HuH-7 (cell line): ENCODE measurements at places on chromosomes 16 and 17.
A peak's percentile ranks its signal among the peaks of the same experiment; 100 is the strongest.

DNA sequence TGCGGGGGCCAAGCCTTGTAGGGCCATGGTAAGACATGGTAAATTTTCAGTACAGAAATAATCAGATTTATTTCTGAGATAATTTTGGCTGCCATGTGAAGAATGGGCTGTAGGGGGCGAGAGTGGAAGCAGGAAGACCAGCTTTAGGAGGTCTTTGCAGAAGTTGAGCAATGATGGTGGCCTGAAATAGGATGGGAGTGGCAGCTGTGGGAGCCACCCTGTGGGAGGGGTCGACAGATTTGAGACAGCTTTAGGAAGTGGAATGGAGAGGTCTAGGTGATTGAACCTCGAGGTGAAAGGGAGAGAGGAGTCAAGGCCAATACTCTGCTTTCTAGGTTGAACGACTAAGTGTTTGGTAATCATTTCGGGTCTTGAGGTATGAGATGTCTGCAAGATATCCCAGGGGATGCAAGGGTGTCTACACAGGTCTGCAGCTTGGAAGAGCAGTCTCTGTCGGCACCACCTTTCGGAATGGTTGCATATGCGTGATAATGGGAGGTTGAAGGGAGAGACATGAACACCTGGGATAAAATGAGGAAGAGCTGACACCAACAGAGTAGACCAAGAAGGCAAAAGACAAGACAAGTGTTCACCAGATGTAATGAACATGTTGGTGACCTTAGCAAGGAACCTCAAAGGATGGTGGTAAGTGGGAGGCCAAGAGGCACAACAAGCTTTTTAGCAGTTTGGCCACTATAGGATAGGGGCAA is 4.2 kb upstream of the ATXN7L3 start:
- peak; percentile 81 for DNase-seq

DNA sequence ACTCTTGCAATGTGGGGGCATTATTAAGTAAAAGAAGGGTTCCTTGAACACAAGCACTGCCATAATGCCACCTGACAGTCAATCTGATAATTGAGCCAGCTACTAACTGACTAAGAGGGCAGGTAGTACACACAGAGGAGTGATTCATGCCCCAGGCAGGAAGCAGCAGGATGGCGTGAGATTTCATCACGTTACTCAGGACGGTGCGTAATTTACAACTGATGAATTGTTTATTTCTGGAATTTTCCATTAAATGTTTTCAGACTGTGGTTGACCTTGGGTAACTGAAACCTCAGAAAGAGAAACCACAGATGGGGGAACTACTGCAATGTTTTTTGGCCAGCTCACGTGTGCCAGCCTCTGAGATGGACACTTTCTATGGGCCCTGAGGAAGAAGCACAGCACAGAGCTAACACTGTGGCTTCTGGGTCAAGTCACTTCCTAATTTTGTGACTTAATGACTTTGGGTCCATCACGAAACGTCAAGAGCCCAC is 46.7 kb downstream of the C17orf67 start:
- no peak for DNase-seq

GRCh38 chr16:53041320-53042051 is 11.2 kb downstream of the CHD9NB start:
- no peak for DNase-seq

DNA sequence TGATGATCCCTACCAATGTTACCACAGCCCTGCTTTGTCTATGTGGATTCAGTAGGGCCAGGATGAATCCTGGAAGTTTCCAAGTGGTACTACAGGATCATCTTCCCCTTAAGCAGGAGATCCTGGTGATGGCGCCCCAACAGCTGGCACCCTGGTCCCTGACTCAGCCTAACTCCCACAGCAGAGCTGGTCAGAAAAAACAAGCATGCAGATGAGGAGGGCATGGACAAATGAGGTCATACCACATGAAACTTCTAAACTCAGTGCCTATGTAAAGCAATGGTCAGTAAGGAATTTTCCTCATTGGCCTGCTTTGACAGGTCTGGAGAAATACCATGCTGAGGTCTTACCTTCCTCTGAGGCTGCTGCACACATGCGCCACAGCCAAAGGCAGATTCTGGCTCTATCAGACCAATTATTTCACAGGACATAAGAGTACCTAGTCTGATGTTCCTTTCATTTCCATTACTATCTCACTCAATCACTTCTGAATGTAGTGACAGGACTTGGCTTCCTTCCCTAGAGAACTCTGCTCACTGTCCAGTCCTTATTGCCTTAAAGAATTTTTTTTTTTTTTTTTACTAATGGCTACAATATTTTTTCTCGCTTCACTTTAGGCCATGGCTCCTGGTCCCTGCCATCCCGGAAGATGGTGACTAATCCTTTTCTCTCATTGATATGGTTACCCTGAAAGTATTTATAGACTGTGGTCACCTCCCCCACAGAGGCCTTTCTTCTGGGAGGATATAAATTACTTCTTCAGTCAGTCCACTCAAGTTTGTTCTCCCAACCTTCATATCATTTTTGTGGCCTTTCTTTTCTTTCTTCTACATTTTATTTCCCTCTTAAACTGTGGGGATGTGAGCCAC is 525.2 kb upstream of the PSMD7 start:
- DNase-seq: no peak

GRCh38 chr17:59827721-59828477 is 64.8 kb downstream of the TUBD1 start:
- no peak for DNase-seq

DNA sequence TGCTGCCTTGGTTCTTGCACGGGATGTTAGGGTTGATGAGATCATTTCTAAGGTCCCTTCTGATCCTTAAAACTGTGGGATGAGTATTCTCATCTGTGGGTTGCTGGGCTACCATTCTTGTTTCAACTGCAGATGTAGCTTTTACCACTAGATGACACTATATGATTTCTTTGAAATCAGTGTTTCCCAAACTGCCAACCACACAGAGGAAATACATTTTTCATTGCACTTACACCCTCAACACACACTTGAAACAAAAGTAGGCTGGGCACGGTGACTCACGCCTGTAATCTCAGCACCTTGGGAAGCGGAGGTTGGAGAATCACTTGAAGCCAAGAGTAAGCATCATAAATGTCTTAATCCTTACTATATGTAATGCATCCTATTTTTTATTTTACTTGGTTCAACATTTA is 15.3 kb downstream of the LCMT1 start:
- no peak for DNase-seq

DNA sequence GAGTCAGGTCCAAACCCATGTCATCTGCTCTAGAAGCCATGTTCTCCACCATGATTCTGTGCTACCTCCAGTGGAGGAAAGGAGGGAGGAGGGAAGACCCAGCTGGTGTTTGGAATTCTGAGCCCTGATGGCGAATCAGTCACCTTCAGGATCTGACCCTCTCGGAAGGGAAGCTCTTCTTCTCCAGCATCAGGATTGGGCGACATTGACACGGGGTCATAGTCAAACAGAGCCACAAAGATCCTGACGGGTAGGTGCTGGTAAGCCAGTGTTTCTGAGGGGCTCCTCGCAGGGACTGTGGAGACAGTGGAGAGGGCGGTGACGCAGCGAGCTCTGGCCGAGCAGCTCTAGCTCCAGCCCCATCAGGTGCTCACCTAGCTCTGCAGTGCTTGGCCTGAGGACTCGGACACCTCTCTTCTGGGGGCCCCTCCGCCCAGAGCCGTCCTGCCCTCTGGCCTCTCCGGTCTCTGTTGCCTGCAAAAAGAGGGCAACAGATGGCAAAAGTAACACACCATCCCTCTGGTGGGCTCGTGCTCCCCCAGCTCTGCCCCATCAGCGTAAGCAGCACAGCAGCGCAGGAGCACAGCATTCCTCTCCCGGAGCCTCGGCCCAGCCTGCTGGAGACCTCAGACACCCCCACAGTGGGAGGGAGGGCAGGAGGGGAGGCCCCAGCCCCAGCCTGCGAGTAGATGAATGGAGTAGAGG is 21.0 kb downstream of the TSPOAP1 start:
- no peak for DNase-seq

DNA sequence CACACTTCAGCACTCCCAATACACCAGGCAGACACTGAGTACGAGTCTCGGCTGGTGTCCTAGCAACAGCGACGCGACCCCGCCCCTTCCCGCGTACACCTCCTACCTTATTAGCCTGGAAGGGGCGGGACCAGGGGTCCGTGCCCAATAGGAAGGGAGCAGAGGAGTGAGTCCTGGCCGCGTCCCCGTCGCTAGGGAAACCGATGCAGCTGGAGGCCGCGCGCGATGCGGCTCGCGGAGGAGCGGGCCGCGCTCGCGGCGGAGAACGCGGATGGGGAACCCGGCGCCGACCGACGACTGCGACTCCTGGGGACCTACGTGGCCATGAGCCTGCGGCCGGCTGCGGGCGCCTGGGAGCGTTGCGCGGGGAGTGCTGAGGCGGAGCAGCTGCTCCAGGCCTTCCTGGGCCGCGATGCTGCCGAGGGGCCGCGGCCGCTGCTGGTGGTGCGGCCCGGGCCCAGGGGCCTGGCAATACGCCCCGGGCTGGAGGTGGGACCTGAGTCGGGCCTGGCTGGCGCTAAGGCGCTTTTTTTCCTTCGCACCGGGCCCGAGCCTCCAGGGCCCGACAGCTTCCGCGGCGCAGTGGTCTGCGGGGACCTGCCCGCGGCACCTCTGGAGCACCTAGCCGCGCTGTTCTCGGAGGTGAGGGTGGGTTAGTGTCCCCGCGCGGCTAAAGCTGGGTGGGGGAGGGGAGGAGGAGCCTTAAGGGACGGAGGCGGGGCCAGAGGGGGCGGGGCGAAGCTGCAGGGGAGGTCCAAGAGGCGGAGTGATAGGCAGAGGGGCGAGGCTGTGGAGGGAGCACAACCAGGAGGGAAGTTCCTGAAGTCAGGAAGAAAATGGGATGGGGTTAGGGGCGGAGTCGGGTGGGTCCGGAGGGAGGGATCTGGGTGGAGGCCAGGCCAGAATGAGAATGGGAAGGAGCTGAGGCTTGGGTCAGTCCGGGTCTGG is at the start of gene DNAH9:
TSS of gene DNAH9 (plus strand) at position 197 of the 948 bp plus-strand sequence. CDS start at position 226, 29 bp downstream.
- peak; percentile 18 for DNase-seq

- DNase-seq: no peak
Observed at GRCh38 chr17:50317121-50317520, 28.8 kb upstream of the XYLT2 start.

DNA sequence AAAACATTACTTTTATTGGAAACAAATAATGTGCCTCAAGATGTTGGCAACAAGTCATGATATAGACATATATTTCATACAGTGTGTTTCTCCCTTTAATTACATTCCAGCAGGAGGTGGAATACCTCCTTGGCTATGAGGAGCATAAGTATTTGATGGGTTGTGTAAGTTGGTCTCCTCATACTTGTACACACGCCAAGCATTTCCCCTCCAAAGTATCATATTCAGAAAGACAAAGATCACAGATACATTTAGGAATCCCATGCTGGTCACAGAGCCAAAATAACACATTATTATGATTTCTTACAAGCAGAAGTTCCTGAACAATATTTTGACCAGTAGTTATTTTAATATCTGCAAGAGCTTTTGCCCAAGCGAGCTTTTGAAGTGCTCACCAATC is 57.8 kb downstream of the WSB1 start:
- no peak for DNase-seq

- no peak for DNase-seq
Observed at GRCh38 chr16:4314532-4315185, 1.2 kb upstream of the GLIS2 start.

DNA sequence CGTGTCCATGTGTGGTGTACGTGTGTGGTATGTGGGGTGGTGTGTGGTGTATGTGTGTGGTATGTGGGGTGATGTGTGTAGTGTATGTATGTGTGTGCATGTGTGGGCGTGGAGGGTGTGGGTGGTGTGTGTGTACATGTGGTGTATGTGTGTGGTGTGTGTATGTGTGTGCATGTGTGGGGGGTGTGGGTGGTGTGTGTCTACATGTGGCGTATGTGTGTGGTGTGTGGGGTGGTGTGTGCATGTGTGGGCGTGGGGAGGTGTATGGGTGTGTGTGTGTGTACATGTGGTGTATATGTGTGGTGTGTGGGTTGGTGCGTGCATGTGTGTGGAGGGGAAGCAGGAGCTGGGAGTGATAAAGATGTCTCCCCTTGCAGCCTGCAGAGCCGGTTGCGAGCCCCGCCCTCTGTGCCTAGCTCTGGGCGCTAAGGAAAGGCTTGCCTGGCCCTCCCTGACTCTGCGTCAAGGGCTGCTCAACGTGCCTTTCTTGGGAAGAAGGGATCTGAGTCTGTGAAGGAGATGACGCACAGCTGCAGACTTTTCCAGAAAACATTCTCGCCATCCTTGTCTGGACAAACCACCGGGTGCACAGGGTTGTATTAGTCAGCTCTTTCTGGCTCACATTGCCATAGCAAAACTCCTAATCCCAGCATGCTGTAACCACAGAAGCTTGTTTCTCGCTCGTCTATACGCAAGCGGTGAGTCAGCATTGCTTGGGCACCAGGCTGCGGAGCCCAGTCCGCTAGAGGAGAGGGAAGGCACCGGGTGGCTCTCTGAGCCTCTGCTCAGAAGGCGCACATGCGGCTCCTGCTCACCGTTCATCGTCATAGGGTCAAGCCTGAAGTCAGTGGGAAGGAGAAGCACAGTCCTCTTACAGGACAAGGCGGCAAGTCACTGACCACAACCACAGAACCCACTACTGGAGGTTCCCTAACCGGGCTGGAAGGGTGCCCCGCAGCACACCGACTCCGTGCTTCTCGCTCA is 2.0 kb upstream of the CD300H start:
- no peak for DNase-seq

GRCh38 chr17:68011199-68011665 is 15.0 kb upstream of the C17orf58 start:
- DNase-seq: peak; percentile 69

GRCh38 chr17:37844158-37844976 is 79.8 kb upstream of the TBC1D3K start:
- DNase-seq: peak; percentile 81

- no peak for DNase-seq
Observed at GRCh38 chr17:82519971-82520903, 705 bp downstream of the FOXK2 start.

- DNase-seq: peak; percentile 65
Observed at GRCh38 chr16:67661101-67661761, 471 bp downstream of the PARD6A start.

DNA sequence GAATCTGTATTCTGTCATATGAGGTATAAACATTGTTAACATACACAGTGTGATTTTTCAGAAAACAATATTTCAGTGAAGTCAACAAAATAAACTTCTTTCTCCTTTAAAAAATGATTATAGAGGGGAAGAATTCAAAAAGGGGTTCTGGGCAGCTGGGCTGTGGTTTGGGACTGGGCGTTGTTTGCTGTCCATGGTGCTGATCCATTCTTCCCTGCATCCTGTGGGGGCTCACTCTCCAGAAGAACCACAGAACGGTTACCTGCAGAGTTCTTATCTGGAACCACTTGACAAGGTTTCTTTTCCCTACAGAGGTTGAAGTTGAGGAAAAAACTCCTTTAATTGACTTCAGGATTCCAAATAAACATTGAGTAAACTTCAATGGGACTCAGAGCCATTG is 1091.0 kb downstream of the CDH8 start:
- no peak for DNase-seq

- DNase-seq: no peak
Observed at GRCh38 chr17:61480414-61480807, 28.2 kb downstream of the TBX4 start.

DNA sequence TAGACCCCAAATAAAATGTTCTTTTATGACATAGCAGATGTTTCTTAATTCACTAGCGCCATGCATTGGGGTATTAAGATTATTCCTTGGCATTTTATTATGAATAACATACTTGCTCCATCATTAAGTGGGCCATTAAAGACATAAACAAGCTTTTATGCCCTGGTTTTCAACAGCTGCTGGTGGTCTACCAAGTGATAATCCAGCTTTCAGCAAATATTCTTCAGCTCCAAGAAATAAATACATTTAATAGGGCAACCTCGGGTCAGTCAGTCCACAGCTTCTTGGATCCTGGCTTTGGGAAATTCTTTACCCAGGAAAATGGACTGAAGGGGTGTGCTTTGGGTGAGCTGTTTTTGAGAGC is 217.3 kb upstream of the IRX3 start:
- DNase-seq: no peak

- DNase-seq: no peak
Observed at GRCh38 chr16:88703486-88704309, 2.5 kb downstream of the RNF166 start.
